ENCODE measurements at places on chromosomes 1 and 21. TPM values are rescaled to one million over a fixed set of nuclear protein-coding genes. Genes with fewer than 3 reads are reported as not detected.

- peaks cover 47% of the 10 kb centered on the region for H3K4me1 ChIP-seq
- H3K27ac ChIP-seq: no peak overlapping the region
- DNase-seq: no peak
Measured at GRCh38 chr1:220893701-220894024, 14.4 kb downstream of the HLX start.

DNA sequence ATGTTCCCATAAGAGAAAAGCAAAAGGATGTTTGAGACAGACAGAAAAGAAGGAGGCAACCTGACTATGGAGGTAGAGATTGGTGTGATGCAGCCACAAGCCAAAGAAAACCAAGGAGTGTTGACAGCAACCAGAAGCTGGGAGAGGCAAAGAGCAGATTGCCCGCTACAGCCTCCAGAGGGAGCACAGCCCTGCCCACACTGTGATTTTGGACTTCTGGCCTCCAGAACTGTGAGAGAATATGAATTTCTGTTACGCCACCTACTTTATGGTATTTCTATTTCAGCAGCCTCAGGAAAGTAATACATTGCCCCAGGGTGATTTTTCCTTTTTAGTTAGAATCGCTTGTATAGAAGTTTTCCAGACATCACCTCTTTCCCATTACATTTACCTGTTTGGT lies 28.4 kb downstream of the SLAMF6 start:
- DNase-seq: no peak
- H3K27ac ChIP-seq: no peak overlapping the region
- no peaks in the 10 kb centered on the region for H3K4me1 ChIP-seq
- no peaks in the 10 kb centered on the region for H3K27me3 ChIP-seq

- H3K27me3 ChIP-seq: no peaks in the 10 kb centered on the region
- no peak for DNase-seq
- H3K4me1 ChIP-seq: no peaks in the 10 kb centered on the region
- H3K36me3 ChIP-seq: no peaks in the 10 kb centered on the region
Measured at GRCh38 chr1:198942466-198942865, 303.6 kb downstream of the PTPRC start.

GRCh38 chr1:54359393-54360162 lies 46.6 kb downstream of the SSBP3 start:
- no peak overlapping the region for H3K4me3 ChIP-seq
- no peaks in the 10 kb centered on the region for H3K27me3 ChIP-seq
- H3K4me1 ChIP-seq: peaks cover 11% of the 10 kb centered on the region
- no peak overlapping the region for H3K27ac ChIP-seq

DNA sequence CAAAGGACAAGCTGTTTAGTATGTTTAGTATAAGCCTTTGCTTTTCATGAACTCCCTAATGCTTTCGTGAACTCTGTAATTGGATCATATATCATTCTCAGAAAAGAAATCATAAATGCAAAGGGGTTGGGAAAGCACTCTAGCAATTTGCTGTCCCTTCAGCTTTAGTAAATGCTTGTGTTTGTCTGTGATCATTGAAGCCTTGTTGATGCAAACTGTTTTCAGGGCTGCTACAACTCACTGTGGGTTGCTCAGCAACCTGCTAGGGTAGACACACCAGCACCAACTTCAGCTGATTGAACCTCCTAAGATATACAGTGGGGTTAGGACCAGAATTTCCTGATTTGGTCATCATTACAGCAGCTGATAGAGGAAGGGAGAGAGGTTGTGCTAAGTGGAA lies 95.0 kb downstream of the SGIP1 start:
- H3K27me3 ChIP-seq: no peaks in the 10 kb centered on the region
- H3K27ac ChIP-seq: no peak overlapping the region
- no peak overlapping the region for H3K4me3 ChIP-seq

GRCh38 chr1:189619682-189620332 lies 857.9 kb downstream of the BRINP3 start:
- no peaks in the 10 kb centered on the region for H3K4me1 ChIP-seq
- H3K4me3 ChIP-seq: no peak overlapping the region
- H3K27me3 ChIP-seq: no peaks in the 10 kb centered on the region
- no peak for DNase-seq
- H3K36me3 ChIP-seq: no peaks in the 10 kb centered on the region
- H3K27ac ChIP-seq: no peak overlapping the region

DNA sequence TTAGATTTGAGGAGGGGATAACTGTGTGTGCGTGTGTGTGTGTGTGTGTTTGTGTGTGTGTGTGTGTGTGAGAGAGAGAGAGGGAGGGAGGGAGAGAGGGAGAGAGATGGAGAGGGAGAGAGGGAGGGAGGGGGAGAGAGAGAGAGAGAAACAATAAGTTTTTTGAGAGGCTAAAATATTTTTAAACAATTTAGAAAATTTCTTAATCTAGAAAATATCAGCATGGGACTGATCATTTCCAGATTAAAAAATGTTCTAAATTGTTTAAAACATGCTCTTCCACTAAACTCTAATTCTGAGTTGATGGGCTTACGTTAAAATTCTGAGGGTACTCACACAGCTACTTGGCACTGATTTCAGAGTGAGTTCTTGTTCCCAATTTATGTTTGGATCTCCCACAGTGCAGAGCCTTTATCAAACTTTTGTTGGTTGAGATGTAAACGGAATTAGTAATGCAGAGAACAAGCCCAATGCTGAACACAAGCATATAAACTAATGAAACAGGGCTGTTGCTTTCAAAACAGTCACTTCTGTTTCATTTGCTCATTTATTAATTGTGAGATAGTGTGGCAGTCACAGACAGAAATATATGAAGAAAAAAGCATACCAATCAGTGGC lies 73.4 kb upstream of the RGS2 start:
- H3K36me3 ChIP-seq: no peaks in the 10 kb centered on the region
- H3K4me1 ChIP-seq: no peaks in the 10 kb centered on the region
- no peak overlapping the region for H3K27ac ChIP-seq
- no peak for DNase-seq
- no peak overlapping the region for H3K4me3 ChIP-seq

GRCh38 chr1:90175490-90176167 lies 180.7 kb downstream of the ZNF326 start:
- no peak overlapping the region for H3K4me3 ChIP-seq
- no peaks in the 10 kb centered on the region for H3K27me3 ChIP-seq
- H3K4me1 ChIP-seq: no peaks in the 10 kb centered on the region
- DNase-seq: no peak
- H3K36me3 ChIP-seq: no peaks in the 10 kb centered on the region

DNA sequence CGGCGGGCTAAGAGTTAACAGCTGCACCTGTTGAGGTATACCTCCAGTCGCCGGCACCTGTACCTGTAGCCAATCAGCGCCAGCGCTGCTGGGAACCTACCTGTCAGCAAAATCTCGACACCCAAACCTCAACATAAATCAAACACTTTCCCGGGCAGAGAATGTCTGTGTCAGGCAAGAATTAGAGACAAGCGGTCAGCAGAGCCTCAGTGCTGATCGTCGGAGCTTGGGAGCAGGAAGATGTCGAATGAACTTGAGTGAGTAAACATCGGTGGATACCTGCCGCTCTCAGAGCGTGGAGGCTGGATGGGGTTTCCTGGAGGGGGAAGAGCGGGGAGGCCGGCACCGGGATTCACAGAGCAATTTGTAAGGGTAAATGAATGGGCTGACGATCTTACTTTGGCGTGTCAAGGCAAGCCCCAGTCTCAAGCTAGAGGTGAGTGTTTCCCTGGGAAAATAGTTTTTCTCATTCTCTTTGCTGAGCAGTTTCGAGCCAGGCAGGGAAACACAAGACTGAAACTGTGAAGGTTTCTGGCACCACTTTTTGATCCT lies at the start of gene GRHL3:
Gene GRHL3, plus strand, starts transcription at position 46 of the 552 bp plus-strand sequence. Its CDS starts 195 bp downstream, at position 241.
- no peaks in the 10 kb centered on the region for H3K4me1 ChIP-seq
- DNase-seq: no peak
- H3K27ac ChIP-seq: no peak within 1 kb of the TSS
- H3K36me3 ChIP-seq: no peaks in the 10 kb centered on the region
- H3K27me3 ChIP-seq: peaks cover 59% of the 10 kb centered on the region

The VWA5B1 gene
- not detected for total RNA-seq

The KPRP gene
- total RNA-seq: not detected

All from tibial nerve (tissue), 4 donors.